ENCODE measurements at places on chromosomes 4 and X.

GRCh38 chr4:11805842-11806241, 377.1 kb upstream of the HS3ST1 start:
- H3K4me1 ChIP-seq: no peaks in the 10 kb centered on the region
- H3K27me3 ChIP-seq: no peaks in the 10 kb centered on the region
- no peaks in the 10 kb centered on the region for H3K36me3 ChIP-seq
- H3K4me3 ChIP-seq: no peak overlapping the region

DNA sequence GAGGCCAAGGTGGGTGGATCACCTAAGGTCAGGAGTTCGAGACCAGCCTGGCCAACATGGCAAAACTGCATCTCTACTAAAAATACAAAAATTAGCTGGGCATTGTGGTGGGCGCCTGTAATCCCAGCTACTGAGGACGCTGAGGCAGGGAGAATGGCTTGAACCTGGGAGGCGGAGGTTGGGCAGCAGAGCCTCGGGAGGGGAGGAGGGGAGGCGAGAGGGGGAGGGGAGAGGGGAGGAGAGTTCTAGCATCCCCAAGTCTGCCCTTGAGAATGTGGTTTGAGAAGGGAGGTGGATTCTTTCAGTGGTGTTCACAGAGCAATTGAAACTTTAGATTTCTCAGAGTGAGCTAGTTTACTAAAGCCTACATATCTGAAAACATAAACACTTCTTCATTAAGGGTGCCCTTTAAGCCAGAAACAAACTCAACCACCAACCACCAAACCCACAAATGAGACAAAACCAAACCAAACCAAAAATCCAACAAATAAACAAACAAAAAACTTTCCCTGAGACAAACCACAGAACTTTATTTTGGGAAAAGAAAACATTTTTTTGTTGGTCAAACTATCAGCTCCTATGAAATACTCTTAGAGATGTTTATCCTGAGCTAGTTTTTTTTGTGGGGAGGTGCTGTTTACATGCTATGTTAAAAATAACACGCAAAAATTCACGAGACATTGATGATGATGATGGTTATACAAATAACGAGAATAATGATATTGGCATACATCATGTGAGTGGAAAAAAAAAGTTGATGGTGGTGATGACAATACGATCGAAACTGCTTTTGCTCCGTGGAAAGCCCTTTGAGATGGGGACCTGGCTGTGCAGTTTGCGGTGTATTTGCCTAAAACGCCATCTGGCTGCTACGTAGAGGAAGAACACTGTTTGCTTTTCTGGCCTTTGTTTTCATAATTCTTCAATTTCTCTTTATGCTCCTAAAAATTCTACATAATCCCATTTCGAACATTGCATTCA, 98.2 kb upstream of the PRKX start:
- no peaks in the 10 kb centered on the region for H3K36me3 ChIP-seq
- H3K27me3 ChIP-seq: no peaks in the 10 kb centered on the region
- H3K4me1 ChIP-seq: no peaks in the 10 kb centered on the region
- H3K27ac ChIP-seq: no peak overlapping the region
- DNase-seq: no peak

DNA sequence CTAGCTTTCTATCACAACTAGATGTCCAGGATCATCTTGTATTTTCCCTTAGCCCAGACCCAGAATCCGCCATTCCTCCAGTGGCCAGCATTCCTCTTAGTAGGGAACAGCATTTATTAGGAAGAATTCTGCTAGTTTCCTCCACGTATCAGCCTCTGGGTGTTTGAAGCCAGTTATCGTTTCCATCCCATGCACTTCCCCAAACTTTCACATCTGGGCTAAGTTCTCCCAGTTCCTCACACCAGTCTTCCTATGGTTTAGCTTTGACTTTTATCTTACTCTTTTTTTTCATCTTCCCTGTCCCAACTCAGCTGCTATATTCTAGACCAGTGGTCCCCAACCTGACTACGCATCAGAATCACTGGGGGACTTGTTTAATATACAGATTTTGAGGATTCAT, 53.5 kb upstream of the PRSS48 start:
- DNase-seq: no peak
- H3K27ac ChIP-seq: no peak overlapping the region
- H3K36me3 ChIP-seq: no peaks in the 10 kb centered on the region
- H3K4me1 ChIP-seq: no peaks in the 10 kb centered on the region
- H3K4me3 ChIP-seq: no peak overlapping the region

DNA sequence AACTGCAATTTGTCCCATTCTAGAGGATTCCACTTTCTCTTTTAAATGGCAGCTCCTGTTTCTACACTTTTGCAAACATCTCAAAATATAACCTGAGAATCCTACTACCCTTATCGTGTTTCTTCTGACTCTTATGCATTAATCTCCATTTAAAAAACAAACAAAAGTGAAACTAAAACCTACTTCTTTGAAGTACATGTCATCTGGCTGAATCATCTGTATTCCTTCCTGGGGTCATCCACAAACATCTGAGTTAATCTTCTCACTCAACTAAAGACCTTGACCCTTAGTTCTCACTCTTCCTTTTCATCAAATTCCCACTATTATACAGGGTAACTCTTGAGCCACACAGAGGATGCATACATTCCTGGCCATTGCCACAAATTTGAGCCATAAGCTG, 584.8 kb downstream of the PPARGC1A start:
- no peak for DNase-seq
- no peaks in the 10 kb centered on the region for H3K4me1 ChIP-seq
- H3K27ac ChIP-seq: no peak overlapping the region
- no peaks in the 10 kb centered on the region for H3K36me3 ChIP-seq
- H3K27me3 ChIP-seq: no peaks in the 10 kb centered on the region

- DNase-seq: no peak
- no peaks in the 10 kb centered on the region for H3K36me3 ChIP-seq
- no peaks in the 10 kb centered on the region for H3K4me1 ChIP-seq
- H3K27me3 ChIP-seq: no peaks in the 10 kb centered on the region
- peak overlapping the region; percentile 95 for H3K27ac ChIP-seq
- peak overlapping the region; percentile 69 for H3K4me3 ChIP-seq
These were observed 1.1 kb upstream of the IRF2 start for GRCh38 chr4:184475498-184475897.

DNA sequence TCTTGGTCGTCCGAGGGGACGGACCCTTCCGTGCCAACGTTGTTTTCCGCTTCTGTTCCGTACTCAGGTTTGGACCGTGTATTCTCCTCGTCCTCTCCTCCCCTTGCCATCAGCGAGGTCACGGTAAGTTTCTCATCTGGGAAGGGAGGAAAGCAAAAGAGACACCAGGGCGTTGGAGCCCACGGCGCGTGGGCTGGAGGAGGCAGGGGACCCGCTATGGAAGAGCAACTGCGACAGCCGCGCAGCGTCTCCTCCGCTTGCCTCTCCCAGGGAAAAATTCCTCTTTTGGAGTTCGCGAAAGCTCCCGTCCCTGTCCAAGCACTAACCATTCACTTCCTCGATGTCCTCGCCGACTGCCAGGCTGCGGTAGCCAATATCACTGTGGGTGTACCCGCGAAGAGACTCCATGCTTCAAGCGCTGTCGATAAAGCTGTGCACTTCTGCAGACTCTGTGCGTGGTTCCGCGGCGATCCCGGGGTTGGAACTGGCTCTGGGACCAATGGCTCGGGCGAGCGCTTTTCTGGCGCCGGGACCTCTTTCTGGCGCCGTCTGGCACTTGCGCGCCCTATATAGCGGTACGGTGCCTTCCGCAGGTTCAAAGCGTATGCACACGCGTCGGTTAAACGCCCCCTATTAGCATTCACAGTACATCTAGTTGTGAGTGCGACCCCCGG, at the start of gene ESX1:
Gene ESX1, minus strand, starts transcription at position 492 of the 674 bp plus-strand sequence. Its CDS starts 84 bp downstream, at position 408.
- no peak for DNase-seq
- H3K4me1 ChIP-seq: no peaks in the 10 kb centered on the region
- no peaks in the 10 kb centered on the region for H3K36me3 ChIP-seq
- no peak within 1 kb of the TSS for H3K27ac ChIP-seq

GRCh38 chr4:109589605-109590004, 29.6 kb downstream of the MCUB start:
- no peak for DNase-seq
- H3K27me3 ChIP-seq: no peaks in the 10 kb centered on the region
- H3K4me3 ChIP-seq: no peak overlapping the region
- no peaks in the 10 kb centered on the region for H3K4me1 ChIP-seq

- H3K27me3 ChIP-seq: no peaks in the 10 kb centered on the region
- no peaks in the 10 kb centered on the region for H3K4me1 ChIP-seq
- H3K27ac ChIP-seq: no peak overlapping the region
- no peak for DNase-seq
- H3K4me3 ChIP-seq: no peak overlapping the region
These were observed 40.5 kb upstream of the HELT start for GRCh38 chr4:184977747-184978146.

- H3K4me3 ChIP-seq: no peak overlapping the region
- no peak overlapping the region for H3K27ac ChIP-seq
- no peaks in the 10 kb centered on the region for H3K36me3 ChIP-seq
These were observed 26.3 kb downstream of the CXCL1 start for GRCh38 chr4:73895201-73896175.

DNA sequence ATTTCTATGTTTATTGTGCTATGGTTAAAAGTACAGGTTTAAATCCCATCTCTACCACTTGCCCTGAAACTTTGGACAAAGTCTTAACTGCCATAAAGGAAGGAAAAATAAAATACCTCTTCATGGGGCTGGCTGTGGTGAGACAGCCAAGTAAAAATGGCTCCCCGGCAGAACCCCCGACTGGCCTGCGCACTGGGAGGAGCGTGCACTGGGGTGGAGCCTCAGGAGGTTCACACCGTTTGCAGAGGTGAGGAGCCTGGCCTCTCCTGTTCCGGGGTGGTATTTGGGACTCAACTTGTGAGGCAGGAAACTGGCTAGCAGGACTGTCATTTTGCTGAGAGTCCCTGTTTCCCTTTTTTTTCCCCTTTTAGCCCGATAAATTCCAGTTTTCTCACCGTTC, 47.8 kb downstream of the CORIN start:
- no peak overlapping the region for H3K27ac ChIP-seq
- H3K4me3 ChIP-seq: no peak overlapping the region
- DNase-seq: no peak
- no peaks in the 10 kb centered on the region for H3K4me1 ChIP-seq

Measured in prostate gland (tissue), 2 donors.